Activated CD4-positive, alpha-beta memory T cell treated with anti-CD3 and anti-CD28 coated beads for 36 hours (primary cell): ENCODE measurements at places on chromosomes 5 and 9. TPM values are rescaled to one million over a fixed set of nuclear protein-coding genes. Genes with fewer than 3 reads are reported as not detected.

DNA sequence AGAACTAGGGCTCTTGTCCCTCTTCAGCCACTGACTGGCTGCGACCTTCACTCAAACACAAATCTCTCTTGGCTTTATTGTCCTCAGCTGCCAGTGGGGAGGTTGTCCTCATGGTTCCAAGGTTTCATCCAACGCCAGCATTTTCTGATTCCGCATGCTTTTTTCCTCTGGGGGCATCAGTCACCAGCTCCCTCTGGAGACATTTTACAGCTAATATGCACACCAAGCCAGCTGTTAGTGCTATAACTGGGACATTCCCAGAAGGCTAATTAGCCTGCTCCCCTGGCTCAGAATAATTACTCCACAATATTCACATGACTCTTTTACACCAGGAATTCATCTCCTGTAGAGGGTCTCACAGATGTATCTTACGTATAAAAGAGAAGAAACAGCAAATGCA, 193.6 kb upstream of the ANKRD55 start:
- H3K36me3 ChIP-seq: no peaks in the 10 kb centered on the region
- H3K4me3 ChIP-seq: no peak overlapping the region
- no peaks in the 10 kb centered on the region for H3K4me1 ChIP-seq
- no peaks in the 10 kb centered on the region for H3K27me3 ChIP-seq
- DNase-seq: no peak
- H3K27ac ChIP-seq: no peak overlapping the region

DNA sequence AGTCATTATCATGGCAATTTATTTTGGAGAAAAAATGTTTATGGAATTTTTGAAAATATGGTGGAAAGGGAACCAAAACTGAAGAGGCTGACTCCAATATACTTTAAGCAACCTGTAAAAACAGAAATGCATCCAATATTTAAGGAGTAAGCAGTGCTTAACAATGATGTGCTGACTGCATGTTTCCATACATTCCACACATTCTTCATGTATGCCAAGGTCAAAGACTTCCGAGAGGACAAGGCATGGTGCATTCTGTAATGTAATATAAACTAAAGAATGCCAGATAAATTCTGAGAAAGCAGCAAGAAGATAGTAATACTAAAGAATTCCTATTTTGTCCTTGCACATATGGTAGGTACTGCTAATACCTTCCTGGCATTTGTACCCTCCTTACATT, 2015.9 kb upstream of the CDH9 start:
- DNase-seq: no peak
- no peaks in the 10 kb centered on the region for H3K36me3 ChIP-seq
- no peaks in the 10 kb centered on the region for H3K4me1 ChIP-seq
- no peaks in the 10 kb centered on the region for H3K27me3 ChIP-seq

DNA sequence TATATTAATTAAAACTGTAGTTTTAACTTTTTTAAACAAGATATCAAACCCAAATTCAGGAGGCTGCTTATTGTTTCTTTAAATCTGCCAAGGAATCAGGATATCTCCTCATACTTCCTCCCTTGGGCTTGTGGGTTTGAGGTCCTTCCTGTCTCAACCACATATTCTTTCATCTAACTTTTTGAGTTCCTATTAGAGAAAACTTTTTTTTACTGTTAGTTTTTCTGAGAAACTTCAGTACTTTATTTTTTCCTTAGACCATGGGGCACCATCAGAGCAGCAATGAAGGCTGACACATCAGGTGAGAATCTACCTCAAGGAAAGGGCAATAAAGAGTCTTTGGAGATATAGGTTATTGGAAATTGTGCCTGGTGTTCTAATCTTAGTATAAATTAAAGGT, 56.7 kb downstream of the TSSK1B start:
- DNase-seq: no peak
- H3K36me3 ChIP-seq: no peaks in the 10 kb centered on the region
- H3K27me3 ChIP-seq: peaks cover 3% of the 10 kb centered on the region
- no peak overlapping the region for H3K4me3 ChIP-seq

- no peak overlapping the region for H3K27ac ChIP-seq
- peaks cover 3% of the 10 kb centered on the region for H3K4me1 ChIP-seq
- no peaks in the 10 kb centered on the region for H3K27me3 ChIP-seq
These were observed 18.0 kb downstream of the RXRA start for GRCh38 chr9:134344068-134344799.

GRCh38 chr9:136443687-136444086, 4.0 kb upstream of the INPP5E start:
- no peaks in the 10 kb centered on the region for H3K4me1 ChIP-seq
- DNase-seq: no peak
- no peaks in the 10 kb centered on the region for H3K27me3 ChIP-seq
- no peak overlapping the region for H3K27ac ChIP-seq

DNA sequence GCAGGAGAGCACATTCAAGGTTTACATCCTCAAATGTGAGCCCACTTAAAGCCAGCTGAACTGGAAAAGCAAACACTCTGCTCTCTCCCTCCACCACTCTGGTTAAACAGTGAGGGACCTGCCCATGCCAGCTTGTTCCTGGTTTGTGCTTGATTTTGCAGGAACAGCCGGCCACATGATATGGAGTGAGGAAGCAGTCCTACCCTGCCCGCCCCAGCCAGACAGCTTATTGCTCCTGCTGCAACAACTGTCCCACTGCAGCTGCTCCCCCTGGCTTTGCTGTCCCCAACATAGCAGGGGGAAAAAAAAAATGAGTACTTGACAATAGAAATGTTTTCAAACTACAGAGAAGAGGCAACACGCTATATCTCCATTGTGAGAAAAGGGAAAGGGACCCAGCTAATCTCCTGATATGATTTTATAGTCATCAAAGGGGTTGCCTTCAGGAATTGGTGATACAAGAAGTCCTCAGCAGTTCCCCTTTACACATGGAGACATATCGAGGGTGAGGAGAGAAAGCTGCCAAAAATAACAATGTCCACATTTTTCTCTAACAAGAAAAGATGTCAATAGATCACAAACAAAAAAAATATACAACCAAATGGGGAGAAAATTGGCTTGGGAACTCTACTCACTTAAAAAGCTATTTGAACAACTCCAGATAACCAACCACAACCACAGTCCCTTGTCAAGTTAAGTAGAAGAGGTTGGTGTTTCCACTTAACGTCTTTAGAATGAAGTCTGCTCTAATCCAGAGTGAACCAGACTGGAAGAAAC, 4.6 kb downstream of the MYO10 start:
- peaks cover 41% of the 10 kb centered on the region for H3K27me3 ChIP-seq
- H3K36me3 ChIP-seq: no peaks in the 10 kb centered on the region
- peaks cover 13% of the 10 kb centered on the region for H3K4me1 ChIP-seq
- no peak overlapping the region for H3K27ac ChIP-seq
- no peak for DNase-seq
- no peak overlapping the region for H3K4me3 ChIP-seq

GRCh38 chr9:126401107-126401506, 74.5 kb downstream of the MVB12B start:
- H3K36me3 ChIP-seq: no peaks in the 10 kb centered on the region
- no peak overlapping the region for H3K4me3 ChIP-seq
- H3K27ac ChIP-seq: no peak overlapping the region
- H3K4me1 ChIP-seq: peaks cover 27% of the 10 kb centered on the region

DNA sequence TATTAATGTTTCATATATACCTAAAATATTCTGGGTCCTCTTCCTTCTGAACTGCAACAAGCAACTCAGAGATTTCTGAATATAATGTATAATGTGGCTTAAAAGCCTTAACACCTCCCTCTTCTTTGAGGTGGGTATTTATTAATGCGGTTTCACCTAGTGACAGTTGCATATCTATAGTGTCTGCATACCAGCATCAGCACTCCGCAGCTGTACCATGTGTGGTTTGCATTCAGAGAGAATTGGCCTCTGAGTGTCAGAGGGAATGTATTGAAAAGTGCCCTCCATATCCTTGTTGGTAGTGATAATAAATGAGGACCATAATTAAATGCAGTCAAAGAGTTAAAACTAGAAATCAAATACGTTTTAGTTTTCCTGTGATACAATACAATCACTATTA, 256.6 kb upstream of the ARRDC3 start:
- H3K27me3 ChIP-seq: no peaks in the 10 kb centered on the region
- H3K4me1 ChIP-seq: no peaks in the 10 kb centered on the region
- DNase-seq: no peak
- no peak overlapping the region for H3K27ac ChIP-seq

DNA sequence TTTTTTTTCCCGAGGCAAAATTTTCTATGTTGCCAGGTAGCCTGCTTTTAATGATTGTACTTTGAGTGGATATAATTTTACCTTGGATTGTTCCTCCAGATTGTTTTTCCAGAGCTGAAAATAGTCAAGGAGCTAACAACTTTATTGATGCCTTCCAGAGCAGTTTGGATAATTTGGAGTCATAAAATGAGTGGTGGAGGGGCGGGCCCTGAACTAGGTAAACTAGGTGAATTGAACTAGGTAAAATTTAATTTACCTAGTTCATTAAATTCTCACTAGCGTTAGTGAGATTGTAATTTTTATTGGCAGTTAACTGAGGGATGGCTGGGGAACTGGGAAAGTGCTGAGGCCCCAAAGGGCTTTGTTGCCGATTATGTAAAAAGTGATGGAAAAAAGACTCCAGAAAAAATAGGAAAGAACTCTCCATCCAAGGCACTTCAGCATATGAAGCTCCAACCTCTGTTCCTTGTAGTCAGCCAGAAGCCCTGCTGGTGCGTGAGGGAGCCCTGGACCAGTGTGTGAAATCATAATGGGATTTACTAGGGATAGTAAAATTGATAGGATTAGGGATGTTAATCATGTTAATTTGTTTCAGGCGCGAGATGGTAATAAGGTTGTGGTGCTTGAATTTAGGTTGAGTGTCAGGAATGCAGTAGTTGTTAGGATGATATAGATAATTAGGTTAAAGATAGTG, 1.7 kb downstream of the DNAJC25 start:
- H3K4me1 ChIP-seq: peaks cover 43% of the 10 kb centered on the region
- peaks cover 2% of the 10 kb centered on the region for H3K36me3 ChIP-seq
- no peak overlapping the region for H3K27ac ChIP-seq
- no peak for DNase-seq
- peak overlapping the region; percentile 90 for H3K4me3 ChIP-seq

- H3K4me3 ChIP-seq: no peak overlapping the region
- H3K36me3 ChIP-seq: no peaks in the 10 kb centered on the region
- peaks cover 2% of the 10 kb centered on the region for H3K27me3 ChIP-seq
- H3K4me1 ChIP-seq: peaks cover 19% of the 10 kb centered on the region
- DNase-seq: no peak
- no peak overlapping the region for H3K27ac ChIP-seq
These were observed 98.4 kb upstream of the GNAQ start for GRCh38 chr9:78130004-78130403.

- DNase-seq: no peak
- H3K4me3 ChIP-seq: no peak overlapping the region
- no peak overlapping the region for H3K27ac ChIP-seq
- H3K27me3 ChIP-seq: no peaks in the 10 kb centered on the region
- H3K36me3 ChIP-seq: no peaks in the 10 kb centered on the region
These were observed 480.0 kb downstream of the TAF11L14 start for GRCh38 chr5:18114151-18114757.

DNA sequence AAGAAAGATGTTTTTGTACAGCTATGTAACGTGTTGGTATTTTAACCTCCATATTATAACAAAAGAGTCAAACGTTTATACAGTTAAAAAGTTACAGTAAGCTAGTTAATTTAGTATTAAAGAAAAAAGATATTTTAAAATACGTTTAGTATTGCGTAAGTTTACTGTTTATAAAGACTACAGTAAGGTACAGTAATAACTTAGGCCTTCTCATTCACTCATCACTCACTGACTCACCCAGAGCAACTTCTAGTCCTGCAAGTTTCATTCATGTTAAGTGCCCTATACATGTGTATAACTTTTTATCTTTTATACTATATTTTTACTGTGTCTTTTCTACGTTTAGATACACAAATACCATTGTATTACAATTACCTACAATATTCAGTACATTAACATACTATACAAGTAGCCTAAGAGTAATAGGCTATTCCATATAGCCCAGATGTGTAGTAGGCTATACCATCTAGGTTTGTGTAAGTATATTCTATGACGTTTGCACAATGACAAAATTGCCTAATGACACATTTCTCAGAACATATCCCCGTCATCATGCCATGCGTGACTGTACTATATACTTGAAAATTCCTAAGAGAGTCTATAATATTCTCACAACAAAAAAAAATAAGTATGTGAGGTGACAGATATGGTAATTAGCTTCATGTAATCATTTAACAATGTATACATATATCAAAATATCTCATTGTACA, 33.8 kb downstream of the ERP44 start:
- H3K4me3 ChIP-seq: no peak overlapping the region
- peaks cover 12% of the 10 kb centered on the region for H3K4me1 ChIP-seq
- peaks cover 3% of the 10 kb centered on the region for H3K36me3 ChIP-seq

- peak overlapping the region; percentile 40 for H3K27ac ChIP-seq
- H3K4me1 ChIP-seq: peaks cover 51% of the 10 kb centered on the region
- DNase-seq: no peak
- H3K4me3 ChIP-seq: peak overlapping the region; percentile 59
- peaks cover 2% of the 10 kb centered on the region for H3K27me3 ChIP-seq
These were observed 1.8 kb downstream of the GZMA start for GRCh38 chr5:55104036-55104772.

GRCh38 chr5:171275841-171276544, 33.1 kb upstream of the TLX3 start:
- DNase-seq: no peak
- no peaks in the 10 kb centered on the region for H3K4me1 ChIP-seq
- no peak overlapping the region for H3K4me3 ChIP-seq
- no peaks in the 10 kb centered on the region for H3K36me3 ChIP-seq
- peaks cover 7% of the 10 kb centered on the region for H3K27me3 ChIP-seq

- H3K27me3 ChIP-seq: no peaks in the 10 kb centered on the region
- peaks cover 7% of the 10 kb centered on the region for H3K4me1 ChIP-seq
- H3K36me3 ChIP-seq: no peaks in the 10 kb centered on the region
These were observed 62.6 kb downstream of the IL31RA start for GRCh38 chr5:55913466-55914413.

DNA sequence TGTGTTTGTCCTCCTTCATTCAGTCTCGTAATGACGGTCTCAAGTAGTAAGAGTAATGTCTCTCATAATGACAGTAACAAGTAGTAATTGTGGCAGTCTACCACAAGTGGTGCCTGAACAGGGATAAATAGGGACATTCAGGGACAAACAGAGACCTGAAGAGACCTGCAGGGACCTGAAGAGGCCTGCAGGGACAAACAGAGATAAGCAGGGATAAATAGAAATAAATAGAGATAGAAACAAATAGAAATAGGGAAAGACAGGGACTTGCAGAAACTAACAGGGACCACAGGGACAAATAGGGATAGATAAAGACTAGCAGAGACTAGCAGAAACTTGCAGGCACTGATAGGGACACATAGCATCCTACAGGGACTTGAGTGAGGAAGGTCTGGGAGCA, 7.9 kb downstream of the UGT3A2 start:
- H3K36me3 ChIP-seq: no peaks in the 10 kb centered on the region
- H3K4me1 ChIP-seq: peaks cover 2% of the 10 kb centered on the region
- DNase-seq: no peak
- peaks cover 7% of the 10 kb centered on the region for H3K27me3 ChIP-seq
- no peak overlapping the region for H3K27ac ChIP-seq
- H3K4me3 ChIP-seq: no peak overlapping the region

DNA sequence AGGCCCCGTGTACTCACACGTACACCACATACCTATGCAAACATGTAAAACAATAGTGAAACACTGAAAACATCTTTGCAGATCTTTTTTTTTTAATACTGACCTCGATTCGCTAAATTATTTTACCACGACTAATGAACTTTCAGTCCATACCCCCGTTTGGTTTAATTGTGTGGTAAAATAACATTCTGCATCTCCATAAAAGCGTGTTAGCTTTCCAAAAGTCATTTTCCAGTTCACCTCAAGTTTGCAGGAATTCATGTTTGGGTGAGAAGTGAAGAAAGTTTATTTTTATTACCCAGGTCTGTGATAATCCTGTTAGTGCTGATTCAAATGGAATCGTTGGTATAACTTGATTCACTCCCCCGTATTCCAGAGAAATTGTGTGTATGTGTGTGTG, 652 bp downstream of the ARSK start:
- no peak for DNase-seq
- H3K4me3 ChIP-seq: peak overlapping the region; percentile 89
- H3K4me1 ChIP-seq: peaks cover 42% of the 10 kb centered on the region
- H3K36me3 ChIP-seq: peaks cover 13% of the 10 kb centered on the region
- H3K27me3 ChIP-seq: no peaks in the 10 kb centered on the region

Gene PLK2
- total RNA-seq: 1.4 TPM
